NCI-H2171 treated with DMSO at 0.1 percent for 48 hours (cell line): ENCODE measurements at places on chromosomes 2 and 18.

DNA sequence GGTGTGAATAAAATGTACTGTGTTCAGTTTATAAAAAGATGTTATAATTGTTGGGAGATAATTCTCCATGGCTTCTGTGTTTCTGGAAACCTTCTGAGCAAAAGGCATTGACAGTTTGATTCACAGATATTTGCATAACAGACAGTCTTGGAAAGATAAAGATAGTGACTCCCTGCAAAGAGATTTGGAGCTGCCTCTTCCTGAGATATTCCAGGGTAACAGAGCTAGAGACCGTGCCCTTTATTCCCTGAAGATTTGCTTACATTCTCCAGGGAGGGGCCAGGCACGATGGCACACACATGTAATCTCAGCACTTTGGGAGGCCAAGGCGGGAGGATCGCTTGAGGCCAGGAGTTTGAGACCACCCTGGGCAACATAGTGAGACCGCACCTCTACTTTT lies 12.2 kb upstream of the ANXA4 start:
- no peak for DNase-seq

- DNase-seq: no peak
Observed at GRCh38 chr2:30823452-30823851, 16.2 kb upstream of the CAPN13 start.

DNA sequence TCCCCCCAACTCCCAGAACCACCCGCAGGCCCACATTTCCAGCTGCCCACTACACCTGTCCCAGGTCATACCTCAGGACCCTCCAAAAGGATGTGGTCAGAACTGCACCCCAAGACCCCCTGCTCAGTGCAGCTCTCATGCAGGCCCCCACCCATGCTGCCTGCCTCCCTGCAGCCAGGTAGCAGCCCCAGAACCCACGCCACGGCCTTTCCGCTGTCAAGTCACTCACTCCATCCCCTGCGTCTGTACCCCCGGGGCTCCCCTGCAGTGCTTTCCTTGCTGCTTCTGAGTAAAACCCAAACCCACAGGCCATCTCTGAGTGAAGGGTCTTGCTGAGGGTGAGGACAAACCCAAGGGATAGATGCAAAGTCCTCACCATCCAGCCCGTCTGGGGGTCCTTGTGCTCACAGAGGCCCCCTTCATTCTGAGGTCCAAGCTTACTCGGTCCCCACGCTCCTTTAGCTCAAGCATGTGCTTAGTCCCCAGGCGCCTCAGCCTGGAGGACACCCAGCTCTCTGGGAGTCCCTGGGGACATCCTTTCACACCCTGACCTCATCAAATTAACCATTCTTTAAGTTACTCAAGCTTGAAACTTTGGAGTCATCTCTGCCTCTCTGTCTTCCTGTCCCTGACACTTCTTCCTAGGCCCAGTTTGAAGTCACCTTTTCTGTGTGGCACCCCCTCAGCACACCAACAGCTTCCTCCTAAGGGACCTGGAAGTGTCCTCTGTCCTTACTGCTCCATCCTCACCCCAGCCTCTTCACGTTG lies 130.1 kb downstream of the SMAD7 start:
- DNase-seq: no peak

DNA sequence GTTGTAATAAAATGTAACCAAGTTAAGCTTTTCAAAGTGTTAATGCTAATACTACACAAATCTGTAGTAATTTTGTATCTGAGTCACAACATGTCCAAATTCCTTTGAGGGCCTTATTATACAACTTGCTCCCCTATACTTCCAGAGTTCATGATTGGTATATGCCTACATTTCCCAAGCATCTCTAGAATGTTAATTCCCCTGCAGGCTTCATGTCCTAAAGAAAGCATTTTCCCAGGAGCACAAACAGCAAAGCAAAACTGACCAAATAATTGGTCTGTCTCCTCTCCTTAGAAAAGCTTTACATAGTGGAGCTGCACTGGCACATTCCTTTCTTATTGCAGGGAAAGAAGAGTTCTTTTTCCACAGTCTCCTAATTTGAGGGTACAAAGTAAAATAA lies 3.7 kb downstream of the ALS2 start:
- DNase-seq: no peak

GRCh38 chr18:27860011-27860410 lies 316.9 kb downstream of the CDH2 start:
- no peak for DNase-seq

DNA sequence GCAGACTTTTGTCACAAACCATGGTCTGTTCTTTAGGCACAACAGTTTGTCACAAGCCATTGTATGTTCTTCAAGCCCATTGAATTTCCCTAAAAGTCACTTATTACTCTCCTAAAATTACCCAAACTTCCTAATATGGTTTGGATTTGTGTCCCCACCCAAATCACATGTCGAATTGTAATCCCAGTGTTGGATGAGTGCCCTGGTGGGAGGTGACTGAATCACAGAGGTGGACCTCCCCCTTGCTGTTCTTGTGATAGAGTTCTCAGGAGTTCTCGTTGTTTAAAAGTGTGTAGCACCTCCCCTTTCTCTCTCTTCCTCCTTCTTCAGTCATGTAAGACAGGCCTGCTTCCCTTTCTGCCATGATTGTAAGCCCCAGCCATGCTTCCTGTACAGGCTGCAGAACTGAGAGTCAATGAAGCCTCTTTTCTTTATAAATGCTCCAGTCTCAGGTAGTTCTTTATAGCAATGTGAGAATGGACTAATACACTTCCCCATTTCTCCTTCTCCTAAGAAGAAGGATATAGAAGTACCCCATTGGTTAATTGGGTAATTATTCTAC lies 11.2 kb upstream of the GYPC start:
- DNase-seq: no peak

DNA sequence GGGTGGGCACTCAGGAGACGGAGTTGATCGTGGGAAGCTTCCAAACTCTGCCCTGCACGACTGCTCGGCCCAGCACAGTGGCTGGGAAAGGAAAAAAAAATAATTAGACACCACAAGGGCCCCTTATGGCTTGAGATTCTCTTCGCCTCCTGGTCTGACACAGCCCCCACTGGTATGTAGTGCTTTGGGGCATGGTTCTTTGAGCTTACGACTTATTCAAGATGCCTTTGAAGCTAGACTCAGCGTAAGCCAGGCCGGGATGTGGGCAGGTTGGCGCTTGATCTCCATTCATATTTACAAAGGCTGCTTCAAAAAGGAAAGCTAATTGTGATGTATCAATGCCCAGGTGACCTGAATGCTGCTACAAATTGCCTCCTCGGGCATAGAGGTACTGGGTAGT lies 50.5 kb downstream of the CXCR4 start:
- DNase-seq: no peak

- DNase-seq: no peak
Observed at GRCh38 chr2:140550821-140551220, 1580.0 kb downstream of the LRP1B start.

DNA sequence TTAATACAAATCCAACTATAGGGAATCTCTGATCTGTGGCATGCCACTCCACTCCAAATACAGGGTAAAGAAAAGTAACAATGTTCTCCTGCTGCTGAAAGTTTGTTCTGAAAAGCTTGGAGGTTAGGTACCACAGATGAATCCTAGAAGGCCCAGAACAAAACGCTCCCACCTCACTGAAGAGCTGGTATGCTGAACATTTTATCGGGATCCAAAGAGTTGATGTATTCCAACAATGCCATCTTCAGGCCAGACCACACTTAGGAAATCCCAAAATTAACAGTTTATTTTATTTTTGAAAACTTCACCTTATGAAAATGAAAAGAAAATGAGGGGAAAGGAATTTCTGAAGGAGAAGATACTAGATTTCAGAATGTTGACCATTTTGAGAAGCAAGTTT lies 145.1 kb upstream of the CDH19 start:
- peak; percentile 17 for DNase-seq

DNA sequence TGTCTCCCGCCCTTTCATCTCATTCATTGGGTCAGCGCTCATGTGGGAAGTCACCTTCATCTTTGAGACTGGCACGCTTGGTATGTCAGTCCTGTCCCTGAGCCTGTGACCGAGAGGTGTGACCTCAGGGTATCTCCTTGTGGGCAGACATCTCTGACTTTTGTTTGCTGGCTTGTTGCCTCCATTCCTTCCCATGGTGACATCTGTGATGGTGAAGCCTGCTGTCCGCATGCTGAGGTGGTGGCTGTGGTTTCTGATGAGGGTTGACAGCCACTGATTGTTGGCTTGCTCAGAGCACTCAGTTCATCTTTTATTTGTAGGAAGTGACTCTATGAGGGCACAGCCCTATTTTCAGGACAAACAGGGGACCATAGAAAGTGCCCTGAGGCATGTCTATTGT lies 139.2 kb downstream of the SLC4A3 start:
- DNase-seq: no peak

DNA sequence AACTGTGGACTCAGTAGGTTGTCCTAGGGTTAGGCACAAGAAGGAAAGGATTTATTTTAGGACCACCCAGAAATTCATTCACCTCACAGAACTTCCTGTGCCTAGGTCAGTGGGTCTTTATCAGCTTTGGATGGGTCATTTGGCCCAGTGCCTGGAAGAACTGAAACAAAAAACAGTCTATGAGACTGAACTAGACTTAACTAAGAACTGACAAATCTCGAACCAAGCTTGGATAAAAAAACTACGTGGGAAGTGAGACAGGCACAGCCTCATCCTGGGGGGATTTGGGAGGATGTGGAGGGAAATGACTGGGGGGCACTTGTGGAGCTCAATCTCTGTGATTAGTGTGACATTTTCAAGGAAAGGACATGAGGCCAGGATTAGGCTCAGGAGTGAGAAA lies 2.3 kb upstream of the OST4 start:
- DNase-seq: no peak

GRCh38 chr2:176637142-176637485 lies 367.9 kb downstream of the MTX2 start:
- no peak for DNase-seq

GRCh38 chr2:219507581-219508443 lies 6.5 kb upstream of the ASIC4 start:
- DNase-seq: peak; percentile 85

DNA sequence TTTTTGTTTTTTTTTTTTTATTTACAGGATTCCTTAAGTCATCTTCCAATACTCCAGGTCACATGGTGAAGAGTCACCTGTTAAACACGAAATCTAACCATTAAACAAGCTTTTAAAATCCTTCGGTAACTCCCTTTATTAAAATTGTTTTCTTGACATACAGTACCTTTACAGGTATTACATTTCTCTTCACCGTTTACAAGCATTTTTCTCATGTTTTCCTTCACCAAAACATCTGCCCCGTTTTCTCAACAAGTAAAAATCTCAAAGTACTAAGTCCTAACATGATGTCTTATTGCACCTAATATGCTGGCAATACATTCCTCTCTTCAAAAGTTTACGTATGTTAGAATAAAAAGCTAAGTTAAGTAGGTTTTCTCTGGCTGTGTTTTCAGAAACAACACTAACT lies 1.1 kb downstream of the PUM2 start:
- DNase-seq: peak; percentile 65

DNA sequence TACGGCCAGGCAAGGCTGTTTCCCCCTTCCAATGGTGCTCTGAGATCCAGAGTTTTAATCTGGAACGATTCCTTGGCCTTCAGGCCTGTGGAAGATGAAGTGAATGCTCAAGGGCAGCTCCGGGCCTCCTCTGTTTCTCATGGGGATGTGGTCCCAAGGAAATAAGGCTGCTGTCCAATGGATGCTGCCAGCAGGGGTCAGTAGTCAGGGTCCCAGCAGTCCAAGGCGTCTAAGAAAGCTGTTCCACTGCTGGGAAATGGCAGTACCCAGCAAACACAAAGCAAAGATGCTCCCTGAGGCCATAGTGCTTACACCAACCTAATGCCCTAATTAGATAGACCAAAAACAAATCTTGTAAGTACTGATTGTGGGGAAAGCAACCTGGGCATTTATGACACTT lies 12.5 kb downstream of the NMS start:
- no peak for DNase-seq

DNA sequence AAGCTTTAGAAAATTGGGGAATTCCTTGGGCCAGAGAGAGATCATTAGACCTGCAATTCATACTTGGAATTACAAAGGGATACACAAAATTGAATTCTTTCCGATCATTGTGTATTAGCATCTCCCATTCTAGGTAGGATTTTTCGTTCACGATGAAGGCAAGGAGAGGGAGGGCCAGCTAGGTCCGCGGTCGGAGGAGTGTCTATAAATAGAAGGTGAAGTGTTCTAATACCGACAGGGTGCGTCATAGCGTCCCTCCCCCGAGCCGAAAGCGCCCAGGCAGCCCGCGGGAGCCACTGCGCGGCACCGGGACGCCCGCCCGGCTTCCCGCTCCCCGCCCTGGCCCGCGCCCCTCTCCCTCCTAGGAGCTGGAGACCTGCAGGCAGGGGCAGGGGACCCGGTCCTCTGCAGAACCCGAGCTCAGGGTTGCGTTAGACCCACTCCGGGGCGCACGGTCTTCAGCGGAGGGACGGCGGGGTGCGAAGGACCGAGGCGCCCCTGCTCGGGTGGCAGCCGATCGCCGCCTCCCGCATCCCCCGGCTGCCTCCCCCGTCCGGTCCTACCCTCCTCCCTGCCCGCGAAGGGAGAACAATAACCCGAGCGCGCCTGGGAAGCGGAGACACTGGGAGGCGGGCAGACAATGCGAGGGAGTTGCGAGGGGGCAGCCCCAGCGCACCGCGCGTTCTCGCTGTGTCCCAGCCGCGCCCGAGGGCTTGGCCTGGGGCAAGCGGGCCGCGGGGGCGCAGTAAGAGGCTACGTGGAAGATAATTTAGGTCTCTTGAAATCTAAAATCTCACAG lies 114.2 kb upstream of the SERTAD2 start:
- DNase-seq: peak; percentile 88

- DNase-seq: no peak
Observed at GRCh38 chr2:207257251-207258250, 91.8 kb upstream of the KLF7 start.

DNA sequence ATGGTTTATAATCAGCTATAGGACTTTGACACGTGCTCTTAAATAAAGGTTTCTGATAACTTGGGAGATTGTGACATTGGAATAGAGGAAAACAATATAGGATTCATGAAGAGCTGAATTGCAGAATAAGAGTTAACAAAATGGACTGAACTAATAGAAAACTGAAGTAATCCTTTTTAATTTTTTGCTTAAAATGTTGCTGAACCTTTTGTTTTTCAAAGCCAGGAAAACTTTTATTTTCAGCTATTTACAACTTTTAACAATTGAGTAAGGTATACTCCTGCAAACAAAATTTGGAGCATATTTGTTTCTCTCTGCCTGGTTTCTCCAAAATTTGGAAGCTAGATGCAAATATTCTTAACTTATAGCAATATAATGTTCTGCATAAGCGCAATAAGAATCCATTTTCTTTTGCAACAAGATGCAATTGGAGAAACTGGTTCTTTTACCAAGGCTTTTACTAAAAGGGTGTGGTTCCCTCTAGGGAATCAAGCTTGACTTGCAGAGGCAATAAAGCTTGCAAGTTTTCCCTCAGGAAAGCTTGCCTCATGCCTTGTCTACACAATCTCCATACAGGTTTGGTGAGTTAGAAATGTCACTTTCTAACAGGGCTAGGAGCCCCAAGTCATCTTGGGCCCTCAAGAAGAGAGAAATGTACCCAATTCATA lies 10.3 kb upstream of the PDK1 start:
- DNase-seq: no peak
